ENCODE measurements at places on chromosomes 11 and 22.

DNA sequence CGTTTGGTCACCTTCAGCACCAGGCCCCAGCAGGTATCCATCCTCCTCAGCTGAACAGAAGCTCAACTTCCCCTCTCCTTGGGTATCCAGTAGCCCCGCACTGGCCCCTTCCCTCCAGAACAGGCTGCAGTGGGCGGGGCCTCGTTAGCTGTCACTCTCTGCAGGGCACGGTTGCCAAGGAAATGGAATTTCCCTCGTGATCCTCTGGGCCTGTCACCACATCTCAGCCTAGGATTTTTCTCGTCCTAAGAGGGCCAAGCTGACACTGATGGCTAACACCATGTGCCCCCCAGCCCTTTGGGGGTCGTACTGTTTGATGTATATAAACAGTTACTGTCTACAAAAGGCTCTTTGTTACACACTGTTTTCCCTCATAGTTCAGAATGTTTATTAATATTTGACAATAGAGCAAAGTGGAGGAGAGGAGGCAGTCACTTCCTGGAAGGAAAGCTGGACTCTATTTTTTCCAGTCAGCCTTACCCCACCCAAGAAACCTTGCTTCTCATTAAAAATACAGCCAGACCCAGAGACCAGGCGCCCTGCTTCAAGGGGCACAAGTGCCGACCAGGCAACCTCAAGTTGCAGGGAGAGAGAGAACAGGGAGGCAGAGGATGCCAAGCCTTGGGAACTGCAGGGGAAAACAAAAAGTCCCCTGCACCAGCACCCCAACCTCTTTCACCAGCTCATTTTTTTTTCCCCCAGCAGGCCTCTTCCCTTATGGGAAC lies 44.5 kb downstream of the FEZ1 start:
- no peak for DNase-seq

DNA sequence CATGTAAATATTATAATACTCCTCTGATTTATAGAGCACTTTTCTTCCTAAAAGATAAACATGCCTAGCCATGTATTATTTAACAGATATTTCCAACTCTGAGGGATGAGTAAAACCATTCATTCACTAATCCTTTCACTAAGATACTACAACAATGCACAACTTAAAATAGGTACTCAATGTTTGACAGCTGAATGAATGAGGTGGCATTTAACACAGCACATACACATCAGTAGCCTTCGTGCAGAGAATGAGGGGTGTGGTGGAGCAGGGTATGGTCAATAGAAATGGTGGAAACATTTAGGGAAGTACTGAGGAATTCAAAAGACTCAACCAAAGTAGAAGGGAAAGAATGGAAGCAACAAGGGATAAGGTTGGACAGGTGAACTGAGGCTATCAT lies 46.7 kb upstream of the MTNR1B start:
- no peak for DNase-seq

- DNase-seq = no peak
These were observed 1.6 kb downstream of the RTCB start for GRCh38 chr22:32410459-32410858.

GRCh38 chr11:34938611-34939010 lies 22.2 kb downstream of the PDHX start:
- DNase-seq = no peak

DNA sequence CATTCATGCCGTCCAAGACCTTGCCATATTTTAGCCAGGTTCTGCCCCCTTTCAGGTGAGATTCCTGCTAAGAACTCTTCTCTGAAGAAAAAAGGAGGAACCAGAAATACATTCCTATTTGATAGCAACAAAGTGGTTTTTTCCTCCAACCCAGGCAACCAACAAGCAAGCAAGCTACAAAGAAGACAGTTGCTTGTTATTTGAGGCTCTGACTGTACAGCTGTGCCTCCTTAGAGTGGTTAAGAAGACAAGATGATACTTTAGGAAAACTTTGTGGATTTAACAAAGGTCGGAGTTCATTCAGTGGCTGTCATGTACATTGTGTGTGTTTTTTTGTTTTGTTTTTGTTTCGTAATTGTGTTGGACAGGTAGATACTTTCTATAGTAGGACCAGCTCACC lies 21.7 kb downstream of the TEAD1 start:
- no peak for DNase-seq

- no peak for DNase-seq
These were observed 86.4 kb downstream of the KIRREL3 start for GRCh38 chr11:126914166-126914565.

DNA sequence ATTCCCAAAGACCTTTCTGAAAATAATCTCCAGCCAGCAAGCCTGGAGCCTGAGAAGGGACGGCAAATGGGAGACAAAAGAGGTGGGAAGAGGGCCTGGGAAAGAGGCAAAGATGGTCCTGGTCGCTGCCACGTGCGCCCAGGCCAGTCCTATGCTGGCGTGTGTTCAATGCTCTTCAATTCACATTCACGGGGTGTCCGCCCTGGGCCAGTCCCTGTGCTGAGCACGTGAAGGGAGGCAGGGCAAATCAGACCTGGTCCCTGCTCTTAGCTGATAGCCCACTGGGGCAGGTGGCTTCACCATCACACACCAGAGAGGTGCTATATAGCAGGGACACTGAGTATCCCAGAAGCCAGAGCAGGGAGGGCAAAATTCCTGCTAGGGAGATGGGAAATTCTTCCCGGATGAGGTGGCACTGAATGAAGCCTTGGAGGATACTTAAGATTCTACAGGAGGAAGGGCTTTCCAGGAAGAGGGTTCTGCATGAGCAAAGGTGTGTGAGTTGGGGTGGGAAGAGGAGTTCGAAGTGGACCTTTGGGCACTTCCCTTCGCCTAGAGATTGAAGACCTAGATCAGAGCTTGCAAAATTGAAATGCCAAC lies 148.2 kb downstream of the CHST1 start:
- no peak for DNase-seq

DNA sequence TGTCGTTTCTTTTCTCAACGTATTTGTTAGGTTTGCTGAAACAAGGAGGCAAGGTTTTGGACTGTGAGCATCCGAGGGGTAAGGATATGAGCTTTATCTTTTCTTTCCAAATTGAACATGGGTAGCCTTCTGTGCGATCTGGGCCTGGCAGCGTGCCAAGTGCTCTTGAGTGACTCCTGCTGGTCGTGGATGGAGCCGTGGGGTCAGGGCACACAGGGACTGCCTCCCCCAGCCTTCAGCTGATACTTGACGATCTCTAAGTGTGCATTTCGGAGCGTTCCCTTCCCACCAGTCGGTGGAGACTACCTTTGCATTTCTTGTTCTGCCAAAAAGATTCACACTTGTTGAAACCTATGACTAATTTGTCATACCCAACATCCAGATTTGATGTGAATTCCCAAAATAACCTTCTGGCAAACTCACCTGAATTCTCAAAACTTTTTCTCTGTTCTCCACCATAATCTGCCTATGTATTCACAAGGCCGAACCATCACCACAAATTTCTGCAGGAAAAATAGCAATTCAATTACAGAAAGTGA lies 40.1 kb upstream of the CLMP start:
- no peak for DNase-seq

- no peak for DNase-seq
These were observed 515.0 kb downstream of the NTM start for GRCh38 chr11:131885431-131885830.

Data from HTR-8/SVneo (cell line).